Activated T-cell treated with anti-CD3 and anti-CD28 coated beads, Interleukin-2, amount 50 U/mL, for 48 hours (primary cell): ENCODE measurements at places on chromosomes 6 and 20.

- DNase-seq = no peak
These were observed 107.1 kb downstream of the CDYL start for GRCh38 chr6:4883298-4883697.

DNA sequence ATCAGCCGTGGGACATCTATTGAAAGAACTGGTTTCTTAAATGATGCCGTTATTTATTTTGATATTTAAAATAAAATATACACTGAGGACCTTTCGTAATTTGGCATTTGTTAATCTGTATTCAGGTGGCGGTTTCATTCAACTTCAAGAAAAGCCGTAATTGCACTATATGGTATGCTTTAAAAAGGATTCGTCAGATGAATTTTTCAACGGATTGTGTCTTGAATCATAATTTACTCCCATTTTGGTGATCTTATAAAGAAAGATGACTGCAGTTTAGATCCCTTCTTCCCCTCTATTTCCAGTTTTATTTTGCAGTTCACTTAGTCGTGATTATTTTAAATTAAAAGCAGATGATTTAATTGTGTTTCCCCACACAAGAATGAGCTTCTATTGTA lies 761 bp downstream of the KLHL32 start:
- DNase-seq = no peak

DNA sequence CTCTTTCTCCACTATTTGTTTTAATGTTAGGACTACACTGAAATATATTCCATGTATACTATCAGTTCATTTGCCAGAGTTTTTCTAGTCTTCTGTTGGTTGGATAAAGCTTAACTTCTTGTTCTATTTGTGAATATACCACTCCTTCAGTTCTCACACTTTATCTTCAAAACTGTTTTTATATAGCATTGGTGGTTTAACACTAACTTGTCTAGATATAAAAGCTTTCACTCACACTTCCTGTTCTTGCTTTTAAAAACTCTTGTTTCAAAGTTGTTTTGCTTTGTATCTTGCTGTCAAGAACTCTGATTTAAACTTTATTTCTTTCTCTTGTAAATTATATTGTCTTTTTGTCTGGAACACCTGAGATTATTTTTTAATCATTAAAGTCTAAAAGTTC lies 226.8 kb upstream of the TENT5A start:
- no peak for DNase-seq

DNA sequence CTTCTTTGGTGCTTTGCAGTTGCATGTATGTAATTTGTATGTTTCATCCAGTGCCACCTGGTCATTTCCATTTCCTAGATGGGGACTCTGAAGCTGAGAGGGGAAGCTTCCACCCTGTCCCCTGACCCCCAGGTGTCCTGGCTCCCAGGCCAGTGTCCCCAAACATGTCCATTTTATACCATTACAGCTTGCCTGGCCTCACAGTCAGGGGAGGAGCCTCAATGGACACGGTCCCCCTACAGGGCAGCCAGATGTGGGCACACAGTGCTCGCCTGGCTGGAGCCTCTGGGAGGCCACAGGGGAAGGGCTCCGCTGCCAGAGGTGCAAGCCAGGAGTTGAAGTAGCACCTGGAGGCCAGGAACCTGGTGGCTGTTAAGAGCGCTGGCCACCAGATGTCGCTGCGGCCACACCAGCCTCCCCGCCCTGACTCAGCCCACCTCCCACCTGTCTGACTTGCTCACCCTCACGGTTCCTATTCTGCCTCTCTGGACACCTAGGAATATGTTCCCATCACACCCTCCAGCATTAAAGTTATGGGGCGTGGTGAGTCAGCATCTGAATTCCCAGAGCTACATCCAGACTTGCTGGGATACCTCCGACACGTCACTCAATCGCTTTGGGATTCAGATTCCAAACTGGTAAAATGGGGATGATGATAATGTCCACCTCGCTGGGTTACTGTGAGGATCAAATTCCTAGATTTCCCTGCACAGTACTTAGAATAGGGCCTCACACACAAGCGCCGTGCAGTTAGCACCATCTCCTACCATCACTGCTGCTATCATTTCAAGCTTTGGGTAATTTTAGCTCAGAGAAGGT lies 107.4 kb downstream of the SULF2 start:
- peak; percentile 72 for DNase-seq

DNA sequence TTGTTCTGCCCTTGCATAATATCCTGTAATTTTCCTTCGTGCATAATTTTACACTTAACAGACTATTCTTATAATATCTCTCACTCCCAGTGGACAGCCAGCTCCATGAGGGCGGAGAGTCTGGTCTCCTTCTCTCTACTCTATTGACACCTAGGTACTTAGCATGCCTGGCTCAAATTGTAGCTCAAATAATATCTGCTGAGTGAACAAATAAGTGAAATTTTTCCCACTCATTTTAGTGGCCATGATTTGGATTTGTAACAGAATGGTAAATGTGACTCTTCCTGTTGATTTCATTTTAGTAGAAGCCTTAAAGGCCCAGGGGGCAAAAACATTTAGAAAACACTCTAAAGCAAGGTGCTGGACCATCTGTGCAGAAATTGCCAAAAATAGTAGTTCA lies 7.8 kb upstream of the DOK5 start:
- no peak for DNase-seq
